ENCODE measurements at places on chromosomes 2 and 18.
A peak's percentile ranks its signal among the peaks of the same experiment; 100 is the strongest.

GRCh38 chr2:132971310-132972061, 301.5 kb upstream of the LYPD1 start:
- DNase-seq, result no peak

DNA sequence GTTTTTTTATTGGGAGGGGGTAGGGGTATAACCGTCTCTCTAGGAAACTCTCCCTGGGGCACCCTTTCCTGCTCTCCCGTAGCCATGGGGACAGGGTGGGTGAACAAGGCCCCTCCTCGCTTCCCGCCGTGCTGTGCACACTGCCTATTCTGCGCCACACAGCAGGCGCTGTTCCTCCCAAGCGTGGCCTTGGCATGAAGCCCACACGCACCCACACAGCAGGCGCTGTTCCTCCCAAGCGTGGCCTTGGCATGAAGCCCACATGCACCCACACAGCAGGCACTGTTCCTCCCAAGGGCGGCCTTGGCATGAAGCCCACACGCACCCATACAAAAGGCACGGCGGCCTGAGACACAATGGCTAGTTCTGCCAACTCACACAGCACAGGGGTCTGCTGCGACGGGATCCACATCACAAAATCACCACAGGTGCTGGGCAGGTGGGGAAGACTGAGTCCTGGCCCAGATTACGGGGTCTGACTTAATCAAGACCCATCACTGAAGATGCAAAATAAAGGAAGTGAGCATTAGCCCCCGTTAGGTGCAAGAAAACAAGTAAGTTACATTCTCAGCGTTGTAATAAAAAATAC, 46.6 kb upstream of the TPO start:
- DNase-seq, result no peak

- no peak for DNase-seq
Observed at GRCh38 chr2:83365476-83365875, 1093.6 kb downstream of the SUCLG1 start.

- DNase-seq, result peak; percentile 72
Observed at GRCh38 chr2:98086491-98087446, at the start of gene VWA3B. Gene VWA3B (plus strand): TSS chr2:98087167. CDS start chr2:98093093, 5,926 bp downstream.

DNA sequence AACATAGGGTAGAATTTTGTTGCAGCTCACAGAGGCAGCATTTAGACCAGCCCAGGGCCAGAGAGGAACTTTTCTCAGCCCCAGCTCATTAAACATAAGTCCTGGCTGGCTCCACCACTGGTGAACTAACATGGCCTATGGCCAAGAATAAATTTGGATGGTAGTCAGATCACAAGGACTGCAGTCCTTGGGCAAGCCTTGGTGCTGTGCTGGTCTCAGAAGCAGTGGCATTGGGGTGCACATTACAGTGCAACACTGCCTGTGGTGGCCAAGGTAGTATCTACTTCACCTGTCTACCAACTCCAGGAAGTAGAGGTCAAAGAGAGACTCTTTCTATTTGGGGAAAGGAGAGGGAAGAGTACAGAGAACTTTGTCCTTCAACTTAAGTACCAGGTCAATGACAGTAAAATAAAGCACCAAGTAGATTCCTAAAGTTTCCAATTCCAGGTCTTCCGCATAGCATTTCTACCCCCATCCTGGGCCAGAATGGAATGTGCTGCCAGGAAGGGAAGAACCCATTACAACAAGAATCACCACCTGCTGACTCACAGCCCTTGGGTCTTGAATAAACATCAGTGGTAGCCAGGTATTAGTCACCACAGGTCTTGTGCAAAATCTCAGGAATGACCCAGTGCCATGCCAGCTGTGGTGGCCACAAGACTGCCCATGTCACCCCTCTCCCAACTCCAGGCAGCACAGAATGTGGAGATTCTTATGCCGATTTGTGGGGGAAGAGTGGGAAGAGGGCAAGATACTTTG, 155.4 kb upstream of the FSIP2 start:
- DNase-seq, result peak; percentile 96

- DNase-seq, result no peak
Observed at GRCh38 chr2:8790739-8791162, 46.7 kb downstream of the KIDINS220 start.

DNA sequence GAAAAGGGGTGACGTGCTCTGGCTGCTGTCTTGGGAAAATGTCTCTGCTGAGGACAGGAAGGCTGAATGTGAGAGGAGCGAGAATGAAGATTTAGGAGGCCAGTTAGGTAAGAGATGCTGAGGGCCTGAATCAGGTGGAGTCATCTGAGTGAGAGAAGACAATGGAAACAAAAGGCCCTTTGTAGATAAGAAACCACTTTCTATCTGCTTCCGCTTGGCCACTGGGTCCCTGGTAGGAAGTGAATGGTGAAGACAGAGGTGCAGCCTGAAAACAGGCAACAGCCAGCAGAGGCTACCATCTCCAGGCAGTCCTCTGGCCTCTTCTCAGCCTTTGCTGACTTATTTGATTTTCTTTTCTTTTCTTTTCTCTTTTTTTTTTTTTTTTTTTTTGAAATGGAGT, 374.0 kb upstream of the SLC14A2 start:
- DNase-seq, result no peak

DNA sequence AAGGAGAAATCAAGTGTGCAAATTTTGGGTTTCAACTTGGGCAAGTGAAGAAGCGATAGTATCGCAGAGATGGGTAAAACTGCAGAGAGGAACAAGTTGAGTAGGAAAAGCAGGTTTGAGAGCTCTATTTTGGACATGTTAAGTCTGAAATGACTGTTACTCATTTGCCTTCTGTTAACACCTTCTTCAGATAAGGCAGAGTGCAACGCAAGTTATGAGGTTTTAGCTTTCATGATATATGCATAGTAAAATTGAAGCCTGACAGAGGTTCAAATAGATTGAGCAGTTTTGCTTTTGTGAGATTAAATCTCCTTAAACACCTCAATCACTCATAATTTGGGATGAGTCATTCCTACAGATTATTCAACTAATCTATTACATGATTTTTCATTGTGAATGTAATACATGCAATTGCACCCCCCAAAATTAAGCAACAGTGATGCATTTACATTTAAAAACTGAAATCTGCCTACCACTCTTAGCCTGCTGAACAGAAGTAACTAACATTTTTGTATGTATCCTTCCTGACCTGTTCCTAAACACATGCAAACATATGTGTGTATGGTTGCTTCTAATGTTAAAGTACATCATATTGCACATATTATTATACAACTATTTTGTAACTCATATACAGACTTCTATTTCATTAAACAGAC, 575.4 kb downstream of the ARHGAP15 start:
- DNase-seq, result peak; percentile 30

DNA sequence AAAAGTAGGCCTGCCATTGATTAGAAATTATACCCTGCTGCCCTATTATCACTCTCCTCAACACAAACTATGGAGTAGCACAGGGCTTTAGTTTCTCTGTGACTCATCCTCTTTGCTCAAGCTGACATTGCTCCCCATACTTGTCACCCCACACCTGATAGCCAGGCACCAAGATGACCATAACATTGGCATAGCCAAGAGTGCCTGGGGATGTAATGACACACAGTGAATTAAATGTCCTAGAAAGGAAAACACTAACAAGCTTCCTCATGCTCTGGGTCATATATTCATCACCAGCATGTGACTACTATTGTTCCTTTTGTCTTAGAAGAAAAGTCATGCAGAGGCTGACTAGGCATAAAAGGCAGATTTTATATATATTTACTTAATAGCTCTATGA, 137.8 kb upstream of the RND3 start:
- peak; percentile 82 for DNase-seq

GRCh38 chr2:38129987-38130386, 54.0 kb upstream of the CYP1B1 start:
- DNase-seq, result no peak

DNA sequence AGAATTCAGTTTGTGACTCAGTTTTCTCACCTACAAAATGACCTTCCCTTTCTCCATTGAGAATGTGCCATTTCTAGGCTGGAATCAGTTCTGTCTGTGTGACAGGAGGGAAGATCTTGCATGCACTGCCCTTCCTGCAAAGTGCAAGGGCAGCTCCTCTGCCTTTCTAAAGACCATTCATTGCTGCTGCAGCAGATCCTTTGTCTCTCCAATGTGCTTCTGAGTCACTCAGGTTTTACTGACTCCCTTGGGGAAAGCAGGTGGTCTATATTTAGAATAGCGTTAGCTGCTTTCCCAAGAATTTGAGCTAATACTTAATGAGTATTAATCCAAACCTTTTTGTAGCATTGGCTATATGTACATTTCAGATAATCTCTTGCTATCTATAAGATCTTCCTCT, 62.5 kb downstream of the DAW1 start:
- DNase-seq, result no peak

GRCh38 chr18:54919412-54919811, 39.8 kb downstream of the CCDC68 start:
- DNase-seq, result no peak

GRCh38 chr18:63322908-63323634, 3.5 kb upstream of the BCL2 start:
- peak; percentile 67 for DNase-seq

DNA sequence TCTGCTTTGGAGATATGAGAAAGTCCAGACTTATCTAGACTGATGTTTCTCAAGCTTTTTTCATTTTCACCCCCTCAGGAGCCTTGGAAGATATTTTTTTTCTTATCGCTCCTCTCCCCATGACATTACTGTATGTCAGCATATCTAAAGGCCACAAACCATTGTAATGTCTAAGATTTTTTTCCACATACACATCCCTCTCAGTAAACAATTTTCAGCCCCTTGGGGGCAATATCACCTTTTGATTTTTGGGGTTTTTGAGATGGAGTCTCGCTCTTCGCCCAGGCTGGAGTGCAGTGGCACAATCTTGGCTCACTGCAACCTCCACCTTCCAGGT, 60.3 kb upstream of the REL start:
- DNase-seq, result no peak

GRCh38 chr18:59570101-59570775, 127.0 kb downstream of the CCBE1 start:
- DNase-seq, result no peak

DNA sequence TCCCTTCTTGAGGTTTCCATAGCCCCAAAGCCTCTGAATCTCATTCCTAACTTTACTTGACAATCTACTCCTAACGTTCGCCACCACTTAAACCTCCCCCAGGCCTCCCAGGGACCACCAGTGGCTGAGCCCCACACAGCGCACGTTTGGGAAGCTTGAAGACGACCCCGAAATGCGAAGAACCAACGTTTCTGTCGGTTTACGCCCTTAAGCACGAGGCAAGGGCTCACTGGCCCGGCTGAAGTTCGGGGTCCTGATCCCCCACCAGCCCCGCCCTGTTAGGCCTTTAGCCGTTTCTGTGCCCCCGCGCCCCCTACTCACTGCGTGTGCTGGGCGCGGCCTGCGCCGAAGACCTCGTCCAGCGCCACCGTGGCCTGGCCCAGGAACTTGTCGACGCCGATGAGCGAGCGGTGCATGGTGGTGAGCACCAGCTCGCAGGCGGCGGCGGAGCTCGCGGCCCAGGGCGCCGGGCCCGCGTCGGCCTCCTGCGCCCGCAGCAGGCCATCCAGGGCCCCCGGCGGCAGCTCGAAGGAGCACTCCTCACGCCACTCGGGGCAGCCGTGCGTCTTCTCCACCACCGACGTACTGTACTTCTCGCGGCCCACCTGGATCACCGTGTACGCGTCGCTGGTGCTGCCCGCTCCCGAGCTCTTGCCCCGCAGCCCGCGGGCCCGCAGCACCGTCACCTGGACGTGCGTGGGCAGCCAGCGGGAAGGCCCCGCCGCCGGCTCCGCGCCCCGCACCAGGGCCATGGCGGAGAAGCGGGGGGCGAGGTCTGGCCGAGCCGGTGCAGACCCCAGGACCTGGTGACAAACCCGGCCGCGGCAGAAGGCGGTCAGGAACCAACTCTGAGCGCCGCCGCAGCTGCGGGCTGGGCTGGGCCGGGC, 479 bp downstream of the RAB11FIP5 start:
- DNase-seq, result peak; percentile 49

DNA sequence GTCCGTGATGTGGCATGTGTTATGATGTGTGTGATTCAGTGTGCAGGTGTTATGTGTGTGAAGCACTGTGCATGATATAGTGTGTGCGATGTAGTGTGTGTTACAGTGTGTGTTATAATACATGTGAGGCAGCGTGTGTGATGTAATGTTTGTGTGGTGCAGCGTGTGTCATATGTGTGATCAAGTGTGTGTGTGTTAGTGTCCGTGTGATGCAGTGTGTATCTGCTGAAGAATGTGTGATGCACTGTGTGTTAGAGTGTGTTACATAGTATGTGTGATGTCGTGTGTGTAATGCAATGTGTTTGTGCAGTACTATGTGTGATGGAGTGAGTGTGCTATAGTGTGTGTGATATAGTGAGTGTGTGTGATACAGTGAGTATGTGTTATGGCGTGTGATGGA, 182.8 kb upstream of the SOX11 start:
- no peak for DNase-seq

DNA sequence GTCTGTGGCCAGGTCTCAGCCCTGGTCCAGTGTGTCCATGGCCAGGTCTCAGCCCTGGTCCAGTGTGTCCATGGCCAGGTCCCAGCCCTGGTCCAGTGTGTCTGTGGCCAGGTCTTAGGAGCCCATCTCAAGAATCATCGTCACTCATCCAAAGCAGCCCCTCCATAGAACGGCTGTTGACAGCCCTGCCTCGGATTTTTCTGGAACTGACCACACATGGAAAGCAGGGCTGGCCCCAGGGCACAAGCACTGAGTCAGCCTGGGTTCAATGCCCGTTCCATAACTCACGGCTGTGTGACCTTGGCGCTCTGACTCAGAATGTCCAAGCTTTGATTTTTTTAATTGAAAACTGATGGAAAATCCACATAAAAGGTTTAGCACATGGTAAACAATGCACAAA, 59.9 kb upstream of the SNTG2 start:
- DNase-seq, result no peak

- no peak for DNase-seq
Observed at GRCh38 chr2:121049131-121049530, 235.9 kb downstream of the TFCP2L1 start.

GRCh38 chr2:6644261-6644660, 221.4 kb downstream of the CMPK2 start:
- no peak for DNase-seq

GRCh38 chr2:183243758-183244157, 119.5 kb downstream of the NUP35 start:
- peak; percentile 92 for DNase-seq

GRCh38 chr18:63187791-63188460, 131.6 kb downstream of the BCL2 start:
- no peak for DNase-seq

DNA sequence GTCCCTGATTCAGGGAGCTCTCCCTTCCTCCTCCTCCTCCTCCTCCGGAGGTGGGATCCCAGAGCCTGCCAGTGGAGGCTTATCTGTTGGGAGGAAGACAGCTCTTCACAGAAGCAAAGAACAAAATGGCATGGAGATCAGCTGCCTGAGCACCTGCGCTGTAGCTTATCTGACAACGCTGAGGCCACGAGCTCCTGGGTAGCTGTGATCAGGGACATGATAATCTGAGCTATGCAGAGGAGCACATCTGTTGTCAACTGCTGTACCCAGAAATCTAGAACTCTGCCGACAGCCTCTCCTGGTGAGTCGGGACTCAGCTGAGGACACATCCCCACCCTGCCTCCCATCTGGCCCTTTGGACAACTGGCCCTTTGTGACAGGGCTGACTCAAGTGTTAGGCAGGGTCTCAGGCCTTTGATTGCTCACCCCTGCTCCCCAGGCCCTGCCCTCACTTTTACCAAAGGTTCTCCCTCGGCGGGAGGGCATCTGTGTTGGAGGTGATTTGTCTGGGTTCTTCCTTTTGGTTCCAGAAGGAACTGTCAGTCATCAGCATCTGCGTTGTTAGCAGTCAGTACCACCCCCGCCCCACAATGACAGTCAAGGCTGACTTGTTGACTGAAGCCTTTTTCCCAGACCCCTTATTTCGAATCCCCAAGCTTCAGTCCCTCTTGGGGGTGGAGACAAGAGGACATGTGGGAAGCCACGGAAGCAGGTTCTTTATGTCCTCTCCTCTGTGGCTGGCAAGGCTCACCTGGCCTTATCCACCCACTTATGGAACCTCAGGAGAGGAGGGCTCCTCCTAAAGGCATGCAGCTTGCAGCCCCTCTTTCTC, 5.9 kb upstream of the CNNM3 start:
- DNase-seq, result no peak

Data from epithelial cell of esophagus (primary cell).